Activated CD4-positive, alpha-beta T cell treated with anti-CD3 and anti-CD28 coated beads, Interleukin-2, amount 50 U/mL, for 16 hours (primary cell): ENCODE measurements at places on chromosomes 16 and 17.

DNA sequence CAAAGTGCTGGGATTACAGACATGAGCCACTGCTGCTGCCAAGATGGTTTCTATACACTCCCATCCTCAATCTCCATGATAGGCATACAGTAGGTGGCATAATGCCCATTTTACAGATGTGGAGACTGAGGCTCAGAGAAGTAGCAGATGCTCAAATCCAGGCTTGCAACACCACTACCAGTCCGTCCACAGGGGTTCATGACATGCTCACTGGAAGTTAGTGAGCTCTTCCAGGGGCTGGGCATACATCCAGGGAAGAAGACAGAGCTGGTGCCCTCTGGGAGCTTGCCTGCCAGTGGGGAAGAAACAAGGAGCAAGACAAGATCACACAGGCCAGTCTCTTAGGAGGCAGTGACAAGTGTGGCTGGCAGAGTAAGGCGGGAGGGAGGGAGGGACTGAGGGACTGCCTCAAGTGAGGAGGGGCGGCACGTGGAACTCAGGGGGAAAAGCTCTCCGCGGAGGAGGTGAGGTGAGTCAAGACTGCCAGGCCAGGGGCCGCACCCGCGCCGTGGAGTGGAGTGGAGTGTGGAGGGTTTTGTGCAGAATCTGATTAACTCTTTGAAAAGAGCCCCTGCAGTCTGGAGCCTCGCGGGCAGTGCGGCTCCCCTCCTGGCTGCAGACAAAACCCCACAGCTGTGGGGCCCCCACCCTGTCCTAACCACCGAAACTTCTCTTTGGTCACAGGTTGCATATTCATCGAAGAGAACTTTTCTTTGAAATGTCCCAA lies 27.9 kb downstream of the SREBF1 start:
- no peak for DNase-seq

DNA sequence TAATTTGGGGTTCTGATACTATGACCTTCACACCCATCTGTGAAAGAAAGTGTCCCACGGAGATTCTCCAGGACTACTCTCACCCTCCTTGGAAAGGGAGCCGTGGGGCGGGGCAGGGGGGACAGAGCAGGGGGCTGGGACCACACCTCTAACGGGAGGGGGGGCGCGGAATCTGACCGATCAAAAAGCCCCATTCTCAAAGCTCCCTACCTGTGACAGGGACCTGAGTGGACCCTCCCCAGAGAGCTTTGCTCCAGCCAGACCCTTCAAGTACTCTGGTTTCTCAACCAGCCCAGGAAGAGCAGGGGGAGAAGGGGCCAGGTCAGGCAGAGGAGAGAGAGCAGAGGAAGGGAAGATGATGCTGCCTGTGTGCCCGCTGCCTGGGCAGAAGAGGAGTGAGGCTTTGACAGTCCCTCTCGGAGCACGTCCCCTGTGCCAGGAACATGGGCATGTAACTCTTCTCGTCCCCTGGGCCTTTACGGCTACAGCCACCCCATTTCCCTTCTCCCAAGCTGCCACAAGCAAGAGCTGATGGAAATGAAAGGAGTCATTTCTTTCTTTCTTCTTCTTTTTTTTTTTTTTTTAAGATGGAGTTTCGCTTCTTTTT lies 682 bp downstream of the XAF1 start:
- DNase-seq: no peak

DNA sequence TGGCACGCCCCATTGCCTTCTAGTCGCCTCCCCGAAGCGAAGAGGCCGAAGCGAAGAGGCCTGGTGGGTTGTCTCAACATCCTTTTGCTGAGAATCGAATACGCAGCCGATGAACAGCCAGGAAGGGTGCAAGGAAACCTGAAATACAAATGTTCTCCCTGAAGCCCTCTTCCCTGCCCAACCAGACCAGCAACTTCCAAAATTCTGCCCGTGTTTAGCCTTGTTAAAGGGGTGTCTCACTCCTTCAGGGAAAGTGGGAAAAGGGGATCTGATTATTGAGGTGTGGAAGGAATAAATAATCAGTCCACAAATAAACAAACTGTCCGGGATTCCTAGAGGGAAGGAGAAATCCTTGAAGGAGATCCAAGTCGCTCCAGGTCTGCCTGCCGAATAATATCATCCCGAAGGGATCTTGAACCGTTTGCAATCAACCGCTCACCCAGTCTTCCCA lies 1.4 kb upstream of the FOXC2 start:
- no peak for DNase-seq

DNA sequence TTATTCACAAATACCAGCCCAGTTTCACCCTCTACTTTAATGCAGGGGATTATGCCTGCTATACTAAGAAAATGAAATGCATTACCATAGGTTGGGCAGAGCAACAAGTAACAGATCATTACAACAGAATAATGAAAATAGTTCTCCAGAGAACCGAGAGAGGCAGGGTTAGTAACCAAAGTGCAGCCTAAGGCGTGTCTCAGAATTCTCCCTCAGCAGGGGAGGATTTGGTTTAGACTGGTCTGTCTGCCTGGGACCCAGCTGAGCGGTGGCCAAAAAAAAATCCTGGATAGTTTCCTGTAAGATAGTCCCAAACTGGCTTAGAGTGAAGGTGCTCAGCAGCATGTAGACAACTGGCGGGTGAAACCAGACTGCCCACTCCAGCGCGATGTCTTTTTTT lies 30.8 kb upstream of the ADCY7 start:
- no peak for DNase-seq

DNA sequence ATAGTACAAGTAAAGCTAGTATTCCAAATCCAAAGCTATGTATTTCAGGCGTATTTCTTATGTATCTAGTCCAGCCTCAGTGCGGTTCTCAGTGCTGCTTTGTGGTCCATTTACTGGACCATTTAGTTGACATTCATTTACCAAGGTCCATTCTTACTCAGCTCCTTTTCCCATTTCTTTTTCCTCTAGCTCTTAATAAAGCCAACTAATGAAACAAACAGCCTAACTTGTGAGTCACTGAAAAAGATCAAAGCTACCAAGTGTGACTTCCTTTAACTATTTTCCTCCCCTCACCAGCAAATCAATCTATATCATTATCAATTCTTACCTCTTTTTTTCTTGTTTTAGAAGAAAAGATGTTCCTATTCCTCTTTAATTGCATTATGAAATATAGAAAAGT lies 64.0 kb downstream of the CYB561 start:
- DNase-seq: no peak

DNA sequence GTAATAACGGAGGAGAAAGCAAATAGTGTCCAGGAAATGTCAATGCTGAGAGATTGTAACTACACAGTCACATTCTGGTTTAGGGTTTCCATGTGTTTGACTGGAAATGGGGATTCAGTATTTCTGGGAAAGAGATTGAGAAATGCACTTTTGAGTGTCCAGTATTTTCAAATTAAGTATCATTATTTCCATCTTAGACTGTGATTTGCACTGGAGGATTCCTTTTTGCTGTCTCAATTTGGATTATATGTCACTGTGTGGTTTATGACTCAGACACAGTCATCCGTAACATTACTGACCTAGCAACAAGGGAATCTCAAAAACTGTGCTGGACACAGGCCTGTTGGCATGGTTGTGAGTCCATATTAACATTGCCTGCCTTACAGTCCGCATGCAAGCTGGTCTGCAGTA lies 681.4 kb downstream of the CDH11 start:
- DNase-seq: no peak
